NCI-H510A treated with DMSO at 0.1 percent for 48 hours (cell line): ENCODE measurements at places on chromosomes 2 and 18.

DNA sequence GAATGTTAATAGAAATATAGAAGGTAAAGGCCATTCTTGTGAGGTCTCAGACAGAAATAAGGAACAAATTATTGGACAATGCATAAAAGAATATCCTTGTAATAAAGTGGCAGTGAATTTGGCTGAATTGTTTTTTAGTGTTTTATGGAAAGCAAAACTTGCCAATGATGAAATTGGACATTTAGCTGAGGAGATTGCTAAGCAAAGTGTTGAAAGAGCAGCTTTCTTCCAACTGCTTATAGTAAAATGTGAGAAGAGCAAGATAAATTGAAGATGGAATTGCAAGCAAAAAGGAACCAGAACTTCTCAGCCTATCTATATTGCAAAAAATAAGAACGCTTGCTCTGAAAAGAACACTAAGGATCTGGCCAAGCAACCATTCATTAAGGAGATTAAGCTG lies 245.7 kb downstream of the MREG start:
- DNase-seq, result no peak

- peak; percentile 58 for DNase-seq
Observed at GRCh38 chr2:186641807-186642321, 52.0 kb upstream of the FAM171B start.

DNA sequence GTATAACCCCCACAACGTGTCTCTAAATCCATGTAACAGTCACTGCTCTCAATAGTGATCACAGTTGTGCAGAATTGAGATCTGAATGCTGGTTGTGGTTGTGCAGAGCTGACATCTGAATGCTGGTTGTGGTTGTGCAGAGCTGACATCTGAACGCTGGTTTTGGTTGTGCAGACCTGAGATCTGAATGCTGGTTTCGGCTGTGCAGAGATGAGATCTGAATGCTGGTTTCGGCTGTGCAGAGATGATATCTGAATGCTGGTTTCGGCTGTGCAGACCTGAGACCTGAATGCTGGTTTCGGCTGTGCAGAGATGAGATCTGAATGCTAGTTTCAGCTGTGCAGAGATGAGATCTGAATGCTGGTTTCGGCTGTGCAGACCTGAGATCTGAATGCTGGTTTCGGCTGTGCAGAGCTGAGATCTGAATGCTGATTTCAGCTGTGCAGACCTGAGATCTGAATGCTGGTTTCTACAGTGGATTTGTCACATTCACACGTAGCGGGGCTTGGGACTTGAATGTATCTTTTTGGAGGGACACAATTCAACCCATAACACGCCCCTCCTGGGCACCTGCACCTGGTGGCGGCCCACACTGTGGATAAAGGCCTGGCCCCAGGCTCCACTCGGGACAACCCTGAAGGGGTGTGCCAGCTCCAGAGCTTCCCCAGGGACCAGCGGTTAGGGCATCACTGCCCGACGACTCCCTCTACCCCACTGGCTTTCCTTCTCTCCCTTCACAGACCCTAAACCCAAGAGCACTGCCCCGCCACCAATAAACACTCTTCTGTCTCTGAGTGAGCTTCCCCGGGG lies 51.1 kb upstream of the SLC66A3 start:
- no peak for DNase-seq

DNA sequence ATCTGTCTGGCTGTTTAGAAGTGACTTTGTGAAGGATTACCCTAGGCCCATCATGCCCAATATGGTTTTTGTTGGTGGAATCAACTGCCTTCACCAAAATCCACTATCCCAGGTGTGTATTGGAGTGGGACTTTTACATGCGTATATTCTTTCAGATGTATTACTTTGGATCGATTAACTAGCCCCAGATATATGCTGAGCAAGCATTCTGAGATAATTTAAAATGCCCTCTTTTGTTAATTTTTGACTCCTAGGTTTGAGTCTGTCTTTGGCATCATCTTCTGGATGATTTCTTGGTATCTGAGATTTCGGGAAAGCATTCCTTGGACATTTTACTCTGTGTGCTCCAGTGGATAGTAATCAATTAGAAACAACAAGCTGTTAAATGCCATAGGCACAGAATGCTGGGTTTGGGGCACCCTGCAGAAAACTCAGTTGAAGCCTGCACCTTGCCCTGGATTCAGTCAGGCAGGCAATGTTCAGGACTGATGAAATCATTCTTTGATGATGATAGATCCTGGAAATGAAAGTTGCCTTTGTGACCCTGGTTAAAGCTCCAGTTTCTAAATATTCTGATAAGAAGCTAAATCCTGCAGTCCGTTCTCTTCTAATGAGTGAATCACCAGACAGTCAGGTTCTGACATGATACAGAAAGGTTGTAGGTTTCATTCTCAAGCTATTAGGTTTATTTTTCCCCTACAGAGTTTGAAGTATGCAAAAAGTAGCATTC lies 1.1 kb downstream of the UGT1A1 start:
- DNase-seq, result no peak

DNA sequence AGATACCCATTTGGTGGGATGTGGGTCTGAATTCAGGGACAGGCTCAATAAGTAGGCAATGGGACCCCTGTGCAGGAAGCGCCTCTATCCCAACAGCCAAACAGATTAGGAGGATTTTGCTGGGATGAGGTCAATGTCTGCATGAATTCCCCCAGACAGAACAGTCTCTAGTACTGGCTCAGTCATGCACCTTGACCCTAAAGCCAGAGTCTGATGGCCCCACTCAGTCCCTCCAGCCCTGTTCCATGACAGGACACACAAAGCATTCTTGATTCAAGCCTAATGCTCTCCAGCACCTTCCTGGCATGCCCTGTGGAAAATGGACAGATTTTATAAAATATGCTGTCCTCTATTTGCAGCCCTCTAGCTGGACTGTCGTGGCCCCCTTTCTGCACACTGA lies 49.8 kb upstream of the RAB6D start:
- no peak for DNase-seq
